Activated CD4-positive, alpha-beta T cell treated with anti-CD3 and anti-CD28 coated beads, Interleukin-2, amount 50 U/mL, for 4 hours (primary cell): ENCODE measurements at places on chromosomes 6 and 20.

DNA sequence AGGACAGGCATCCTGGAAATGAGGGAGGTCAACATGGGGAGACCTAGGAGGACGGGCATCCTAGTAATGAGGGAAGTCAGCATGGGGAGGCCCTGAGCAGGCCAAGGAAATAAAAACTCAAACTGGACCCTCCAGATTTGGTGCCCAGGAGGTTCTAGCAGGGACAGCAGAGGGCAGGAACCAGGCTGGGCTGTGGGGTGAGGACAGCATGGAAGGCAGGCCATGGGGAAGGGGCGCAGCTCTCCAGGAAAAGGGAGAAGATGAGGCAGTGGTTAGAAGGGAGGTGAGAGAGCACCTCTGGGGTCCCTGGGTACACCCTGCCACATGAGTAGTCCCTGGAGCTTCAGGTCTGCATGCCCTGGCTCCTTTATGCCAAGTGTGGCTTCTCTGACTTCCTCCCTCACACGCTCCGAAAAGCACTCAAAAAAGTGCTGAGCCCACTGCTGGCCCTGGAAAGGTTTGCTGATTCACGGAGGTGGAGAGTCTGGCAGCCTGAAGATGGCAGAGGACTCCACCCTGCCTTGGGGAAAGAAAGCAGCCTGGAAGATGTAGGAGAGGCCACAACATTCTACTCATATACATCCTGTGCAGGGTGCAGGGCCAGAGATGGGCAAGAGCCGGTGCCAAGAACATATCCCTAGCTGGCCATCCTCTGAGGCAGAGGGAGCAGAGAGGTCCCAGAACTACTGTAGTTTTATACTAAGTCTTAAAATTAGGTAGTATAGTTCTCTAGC lies 154.9 kb downstream of the MRPL14 start:
- no peak for DNase-seq

DNA sequence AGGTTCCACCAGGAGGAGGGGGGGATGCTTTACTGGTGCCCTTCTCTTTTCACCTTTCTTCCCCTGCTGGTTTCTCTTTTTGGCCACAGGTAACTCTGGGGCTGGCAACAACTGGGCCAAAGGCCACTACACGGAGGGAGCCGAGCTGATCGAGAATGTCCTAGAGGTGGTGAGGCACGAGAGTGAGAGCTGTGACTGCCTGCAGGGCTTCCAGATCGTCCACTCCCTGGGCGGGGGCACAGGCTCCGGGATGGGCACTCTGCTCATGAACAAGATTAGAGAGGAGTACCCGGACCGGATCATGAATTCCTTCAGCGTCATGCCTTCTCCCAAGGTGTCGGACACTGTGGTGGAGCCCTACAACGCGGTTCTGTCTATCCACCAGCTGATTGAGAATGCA lies 4.4 kb downstream of the TUBB1 start:
- no peak for DNase-seq

DNA sequence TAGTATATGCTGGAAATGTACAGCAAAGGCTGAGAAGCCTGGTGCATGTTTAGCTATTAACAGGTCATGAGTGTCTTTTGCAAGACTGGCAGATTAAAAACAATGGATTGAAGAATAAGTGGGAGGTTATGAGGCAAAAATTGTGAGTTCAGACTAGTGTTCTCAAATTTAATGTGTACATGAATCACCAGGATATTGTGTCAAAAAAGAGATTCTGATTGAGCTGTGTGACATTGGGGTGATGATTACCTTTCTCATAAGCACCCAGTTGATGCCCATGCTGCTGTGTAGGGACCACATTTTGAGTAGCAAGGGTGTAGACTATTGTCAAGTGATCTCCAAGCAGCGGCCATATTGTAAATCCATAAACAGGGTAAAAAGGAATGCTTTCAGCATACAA lies 44.8 kb downstream of the MAP3K5 start:
- DNase-seq = no peak

DNA sequence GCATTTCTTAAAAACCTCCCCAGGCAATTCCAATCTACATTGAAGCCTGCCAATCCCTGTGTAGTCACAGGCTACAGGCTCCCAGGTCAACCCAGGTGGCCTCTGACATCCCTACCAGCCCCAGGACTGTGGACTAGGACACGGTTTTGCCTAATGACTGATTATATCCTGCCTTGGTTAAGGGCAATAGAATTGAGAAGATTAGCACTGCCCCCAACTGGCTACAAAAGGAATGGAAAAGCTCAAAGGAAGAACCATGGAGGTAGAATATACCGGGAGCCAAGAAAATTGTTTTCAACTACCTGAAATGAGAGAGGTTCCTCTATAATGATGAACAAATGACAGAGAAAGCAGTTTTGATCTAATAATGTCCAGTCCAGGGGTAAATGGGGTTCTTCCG lies 421.1 kb upstream of the AGPAT4 start:
- no peak for DNase-seq

- no peak for DNase-seq
These were observed 31.1 kb upstream of the STX16 start for GRCh38 chr20:58619864-58620431.

- DNase-seq = no peak
These were observed 117.9 kb downstream of the LRRC1 start for GRCh38 chr6:53912661-53913060.
